ENCODE measurements at places on chromosomes 7 and 10.

DNA sequence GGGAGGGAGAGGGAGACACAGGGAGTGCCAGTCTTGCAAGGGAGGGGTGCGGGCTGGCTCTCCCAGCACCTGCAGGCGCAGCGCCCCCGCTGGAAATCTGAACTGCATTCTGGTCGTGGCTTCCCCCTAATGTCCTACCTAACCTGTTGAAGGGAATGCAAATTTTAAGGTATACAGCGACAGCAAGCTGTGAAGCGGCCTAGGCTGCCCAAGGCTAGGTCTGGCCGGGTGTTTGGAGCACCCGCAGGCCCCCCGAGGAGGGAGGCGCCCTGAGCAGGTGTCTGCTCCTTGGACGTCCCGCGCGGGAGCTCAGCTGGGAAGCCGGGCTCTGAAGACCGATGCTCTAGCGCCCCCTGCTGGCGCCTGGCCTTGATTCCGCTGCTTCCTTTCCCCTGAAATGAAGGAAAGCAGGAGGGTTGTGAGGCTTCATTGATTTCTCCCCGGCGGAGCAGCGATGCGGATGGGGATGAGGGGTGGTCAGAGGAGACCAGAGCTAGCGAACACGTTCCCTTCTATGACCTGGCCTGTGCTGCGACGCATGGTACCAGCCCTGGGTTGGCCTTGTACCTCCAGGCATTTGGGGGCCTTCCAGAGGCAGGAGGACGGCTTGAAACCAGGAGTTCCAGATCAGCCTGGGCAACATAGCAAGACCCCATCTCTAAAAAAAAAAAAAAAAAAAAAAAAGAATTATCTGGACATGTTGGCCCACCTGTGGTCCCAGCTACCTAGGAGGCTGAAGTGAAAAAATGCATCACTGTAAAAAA is 601.3 kb downstream of the GALNT17 start:
- peak; percentile 10 for DNase-seq

DNA sequence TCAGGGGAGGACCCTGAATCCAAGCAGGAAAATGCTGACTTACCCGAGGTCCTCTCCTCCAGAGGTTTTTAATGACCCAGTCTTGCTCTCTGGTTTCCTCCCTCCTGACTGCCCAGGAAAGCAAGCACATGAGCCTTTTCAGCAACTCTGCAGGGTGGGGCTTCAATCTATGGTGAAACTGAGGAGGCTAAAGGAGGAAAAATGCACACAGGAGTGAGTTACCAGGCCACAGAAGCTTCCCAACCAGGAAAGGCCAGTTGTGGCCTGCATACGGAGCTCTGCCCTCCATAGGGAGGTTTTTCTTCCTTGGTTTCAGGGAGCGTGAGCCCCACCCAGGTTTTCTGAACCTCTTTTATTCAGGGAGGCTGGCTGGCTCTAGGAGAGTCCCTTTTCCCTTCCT is 14.1 kb upstream of the DLG5 start:
- DNase-seq, result no peak

DNA sequence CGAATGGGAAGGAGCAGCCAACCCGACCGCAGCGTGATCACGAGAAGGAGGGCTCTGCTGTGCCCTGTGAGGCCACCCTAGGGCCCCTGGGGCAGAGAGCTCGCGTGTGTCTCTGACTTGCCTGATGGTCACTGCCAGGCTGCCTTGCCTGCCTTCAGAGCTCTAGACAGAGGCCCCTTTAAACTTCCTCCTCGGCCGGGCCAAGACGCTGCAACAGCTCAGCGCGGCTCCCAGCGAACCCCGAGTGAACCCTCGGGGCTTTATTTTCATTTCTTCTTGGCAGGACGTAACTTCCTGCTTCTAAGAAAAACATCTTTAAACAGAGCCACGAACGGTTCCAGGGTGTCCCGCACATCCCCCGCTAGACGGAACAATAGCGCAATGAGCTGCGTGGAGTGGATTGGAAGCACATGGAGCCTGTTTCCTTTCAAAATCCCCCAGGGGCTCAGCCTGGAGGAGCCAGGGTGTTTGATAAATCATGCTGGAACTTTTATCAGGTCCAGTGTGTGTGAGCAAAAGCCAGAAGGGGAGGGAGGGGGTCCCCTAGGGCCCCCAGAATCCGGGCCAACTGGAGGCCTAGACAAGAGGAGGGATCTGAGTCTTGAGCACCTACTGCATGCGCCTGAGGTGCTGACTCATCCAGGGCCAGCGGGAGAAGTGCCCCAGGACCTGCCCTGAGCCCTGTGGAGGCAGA is 134.1 kb upstream of the GDF10 start:
- no peak for DNase-seq

GRCh38 chr10:59830601-59831259 is 75.6 kb downstream of the CCDC6 start:
- DNase-seq, result peak; percentile 20

DNA sequence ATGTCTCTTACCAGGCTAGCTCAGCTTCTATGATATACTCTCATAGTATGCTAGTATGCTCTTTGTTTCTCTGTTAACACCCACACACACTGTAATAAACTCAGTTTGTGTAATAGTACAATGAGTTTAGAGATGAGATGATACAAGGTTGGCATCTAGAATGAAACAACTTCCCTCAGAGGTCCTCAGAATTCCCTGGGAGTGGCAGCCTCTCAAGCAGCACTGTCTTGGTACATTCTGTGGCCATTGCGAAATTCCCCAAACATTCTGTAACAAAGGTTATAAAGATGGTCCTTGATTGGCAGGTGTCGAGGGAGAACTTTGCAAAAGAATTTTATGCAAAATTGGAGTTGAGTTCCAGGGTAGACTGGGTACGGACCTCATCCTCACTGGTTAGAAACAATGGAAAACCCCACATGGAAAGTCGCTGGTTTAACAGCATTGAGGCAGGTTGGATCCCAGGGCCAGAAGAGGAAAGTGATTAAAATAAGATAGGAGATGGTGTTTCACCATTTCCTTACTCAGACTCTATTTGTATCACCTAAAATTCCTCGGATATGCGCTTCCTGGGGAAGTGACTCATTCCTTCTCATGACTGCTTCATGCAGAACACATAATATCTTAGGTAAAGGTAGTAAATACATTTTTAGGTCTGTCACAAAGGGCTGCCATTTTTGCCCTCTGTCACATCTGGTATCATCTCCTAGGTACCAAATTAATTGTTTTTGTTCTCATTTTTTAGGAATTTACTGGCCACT is 657.8 kb downstream of the SORCS1 start:
- DNase-seq, result no peak

- no peak for DNase-seq
Measured at GRCh38 chr10:90977855-90978486, 57.1 kb upstream of the ANKRD1 start.

GRCh38 chr10:94279835-94280709 is 82.7 kb downstream of the NOC3L start:
- DNase-seq, result peak; percentile 31

DNA sequence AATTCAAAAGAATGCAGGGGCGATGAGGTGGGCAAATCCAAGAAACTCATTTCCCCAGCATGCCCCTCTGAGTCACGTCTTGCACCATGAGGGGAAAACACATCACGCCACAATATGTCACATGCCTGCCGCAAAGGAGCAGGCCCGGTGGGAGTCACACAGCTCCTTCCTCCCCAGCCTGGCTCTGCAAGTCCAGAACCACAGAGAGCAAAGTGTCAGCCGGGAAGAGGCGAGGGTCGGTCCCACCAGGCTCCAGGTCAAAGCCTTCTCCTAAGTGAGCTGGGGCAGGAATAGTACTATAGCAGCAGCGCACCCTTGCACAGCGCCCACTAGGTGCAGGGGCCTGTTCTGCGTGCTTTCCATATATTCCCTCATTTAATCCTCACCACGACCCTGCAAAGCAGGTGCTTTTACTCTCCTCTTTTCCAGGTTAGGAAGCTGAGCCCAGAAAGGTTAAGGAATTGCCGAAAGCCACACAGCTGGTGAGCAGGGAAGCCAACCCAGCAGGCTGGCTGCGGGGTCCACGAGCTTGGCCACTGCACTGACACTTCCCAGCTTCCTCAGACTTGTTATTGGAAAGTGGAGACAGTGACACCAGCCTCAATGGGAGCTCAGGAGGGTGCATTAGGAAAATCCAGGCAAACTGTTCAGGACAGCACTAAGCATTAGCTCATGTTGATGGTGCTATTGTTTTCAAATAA is 94.0 kb upstream of the ZMIZ1 start:
- DNase-seq, result peak; percentile 53

DNA sequence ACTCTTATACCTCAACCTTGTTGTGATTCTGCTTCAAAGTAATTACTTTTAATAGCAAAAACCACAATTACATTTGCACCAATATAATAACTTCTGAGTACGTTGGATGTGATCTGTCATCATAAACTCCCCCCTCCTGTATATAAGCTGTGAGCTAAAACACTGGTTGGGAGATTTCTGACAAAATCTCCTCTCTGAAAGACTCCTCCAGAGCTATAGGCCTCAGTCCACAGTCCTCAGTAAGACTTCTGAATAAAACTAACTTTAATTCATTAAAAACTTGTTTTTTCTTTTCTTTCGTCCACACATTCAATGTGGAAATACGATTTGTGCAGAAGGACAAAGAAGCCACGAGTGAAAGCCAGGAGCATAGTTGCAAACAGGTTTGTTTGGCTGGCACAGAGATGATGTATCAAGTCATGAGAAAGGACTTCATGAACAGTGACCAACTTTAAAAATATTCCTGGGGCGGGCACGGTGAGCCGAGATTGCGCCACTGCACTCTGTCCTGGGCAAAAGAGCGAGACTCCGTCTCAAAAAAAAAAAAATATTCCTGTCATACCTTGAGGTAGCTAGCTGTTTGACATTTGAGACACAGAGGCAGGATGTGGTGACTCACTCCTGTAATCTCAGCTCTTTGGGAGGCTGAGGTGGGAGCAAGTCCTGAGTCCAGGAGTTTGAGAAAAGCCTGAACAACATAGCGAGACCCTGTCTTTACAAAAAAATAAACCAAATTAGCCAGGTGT is 91.1 kb upstream of the ARHGAP21 start:
- DNase-seq, result no peak

GRCh38 chr7:98352621-98353020 is 48.3 kb downstream of the BAIAP2L1 start:
- peak; percentile 90 for DNase-seq

DNA sequence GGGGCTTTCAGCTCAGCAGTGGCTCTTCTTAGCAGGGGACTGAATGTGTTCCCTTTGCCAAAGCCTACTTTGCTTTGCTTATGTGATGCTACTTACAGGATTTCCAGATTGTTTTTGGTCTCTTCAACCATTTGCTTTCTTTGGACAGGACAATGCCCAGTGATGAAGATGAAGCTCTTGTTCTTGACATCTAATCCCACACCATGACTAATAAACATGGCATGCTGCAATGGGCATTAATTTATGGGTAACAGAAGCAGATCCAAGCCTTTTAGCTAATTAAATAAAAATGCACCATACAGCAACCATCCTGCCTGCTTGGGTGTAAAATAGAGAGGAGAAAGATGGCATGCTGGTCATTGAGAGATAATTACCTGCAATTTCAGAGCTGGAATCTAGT is 175.5 kb upstream of the ITGB1 start:
- DNase-seq, result no peak

GRCh38 chr7:10662982-10663884 is 310.4 kb upstream of the PHF14 start:
- DNase-seq, result no peak

GRCh38 chr7:91683823-91684222 is 196.7 kb downstream of the MTERF1 start:
- DNase-seq, result peak; percentile 67

- no peak for DNase-seq
Measured at GRCh38 chr7:139728203-139728602, 49.6 kb downstream of the HIPK2 start.

- DNase-seq, result no peak
Measured at GRCh38 chr7:151761231-151761630, 115.7 kb downstream of the PRKAG2 start.
